Ascending aorta (tissue), 2 donors: ENCODE measurements at places on chromosomes 7 and 10. TPM values are rescaled to one million over a fixed set of nuclear protein-coding genes. Genes with fewer than 3 reads are reported as not detected.

GRCh38 chr10:46069771-46070463, 23.8 kb upstream of the MSMB start:
- no peaks in the 10 kb centered on the region for H3K4me1 ChIP-seq
- H3K27me3 ChIP-seq, result no peaks in the 10 kb centered on the region
- no peak overlapping the region for H3K27ac ChIP-seq
- no peaks in the 10 kb centered on the region for H3K36me3 ChIP-seq

- H3K27ac ChIP-seq, result peak overlapping the region; percentile 91
- DNase-seq, result no peak
- no peak overlapping the region for H3K4me3 ChIP-seq
- H3K27me3 ChIP-seq, result no peaks in the 10 kb centered on the region
These were observed 25.8 kb downstream of the TES start for GRCh38 chr7:116236020-116236630.

GRCh38 chr10:11813855-11814567, 9.1 kb upstream of the PROSER2 start:
- H3K4me3 ChIP-seq, result no peak overlapping the region
- H3K4me1 ChIP-seq, result no peaks in the 10 kb centered on the region
- no peak for DNase-seq
- no peak overlapping the region for H3K27ac ChIP-seq
- no peaks in the 10 kb centered on the region for H3K27me3 ChIP-seq
- no peaks in the 10 kb centered on the region for H3K36me3 ChIP-seq

DNA sequence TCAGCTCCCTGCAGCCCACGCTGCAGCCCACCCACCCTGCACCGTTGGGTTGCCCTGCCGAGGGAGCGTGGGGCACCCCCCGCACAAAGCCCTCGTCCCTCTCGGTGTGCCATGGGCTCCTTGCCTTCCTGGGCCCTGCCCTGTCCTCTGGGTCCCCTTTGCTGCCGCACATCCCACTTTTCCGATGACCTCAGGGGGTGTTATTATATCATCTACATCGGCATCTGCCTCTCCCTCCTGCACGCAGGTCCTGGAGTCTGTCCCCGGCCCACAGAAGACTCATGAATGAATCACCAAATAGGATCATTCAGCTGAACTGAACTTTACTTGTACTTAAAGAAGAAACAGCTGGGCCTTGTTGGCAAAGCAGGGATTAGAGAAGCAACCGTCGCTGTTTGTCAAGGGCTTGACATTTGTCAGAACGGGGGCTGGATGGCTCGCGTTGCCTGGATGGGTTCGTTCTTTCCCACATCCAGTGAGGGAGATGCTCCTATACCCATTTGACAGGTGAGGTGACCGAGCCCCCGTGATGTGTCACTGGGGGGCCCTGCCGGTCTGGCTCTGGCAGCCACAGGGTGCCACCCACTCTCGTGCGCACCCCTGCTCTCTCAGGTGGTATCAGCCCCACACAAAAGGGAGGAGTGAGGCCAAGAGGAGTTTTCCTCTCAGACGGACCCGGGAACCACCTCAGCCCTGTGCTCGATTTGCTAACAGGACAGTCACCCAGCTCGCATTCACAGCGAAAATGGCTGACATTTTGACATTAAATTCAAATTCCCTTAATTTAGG, 58.6 kb upstream of the EBF3 start:
- H3K27me3 ChIP-seq, result no peaks in the 10 kb centered on the region
- no peaks in the 10 kb centered on the region for H3K4me1 ChIP-seq

GRCh38 chr10:68172324-68172723, 59.6 kb downstream of the ATOH7 start:
- no peak for DNase-seq
- no peaks in the 10 kb centered on the region for H3K27me3 ChIP-seq
- no peak overlapping the region for H3K27ac ChIP-seq
- no peaks in the 10 kb centered on the region for H3K36me3 ChIP-seq

DNA sequence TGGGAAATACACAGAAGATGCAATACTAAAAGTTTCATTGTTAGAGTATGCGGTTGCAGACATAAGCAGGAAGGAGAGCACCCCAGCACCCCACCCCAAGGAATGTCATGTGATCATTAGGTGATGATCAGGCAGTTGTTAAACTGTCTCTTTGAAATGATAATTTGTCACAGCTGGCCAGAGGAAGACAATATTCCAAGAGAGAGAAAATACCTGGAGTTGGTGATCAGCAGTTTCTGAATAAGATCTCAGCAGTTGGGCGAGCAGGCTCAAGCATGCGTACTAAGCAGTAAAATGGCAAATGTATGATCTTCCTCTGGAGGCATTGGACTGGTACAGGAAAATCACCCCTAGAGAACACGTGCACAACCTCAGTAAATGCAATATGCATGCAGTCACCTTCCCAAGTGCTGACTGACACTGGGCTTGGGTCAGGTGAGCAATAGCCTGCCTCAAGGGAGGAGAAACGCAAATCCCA, 250.1 kb upstream of the MBL2 start:
- no peaks in the 10 kb centered on the region for H3K4me1 ChIP-seq
- no peak overlapping the region for H3K27ac ChIP-seq
- no peak for DNase-seq
- H3K4me3 ChIP-seq, result no peak overlapping the region
- no peaks in the 10 kb centered on the region for H3K36me3 ChIP-seq

GRCh38 chr7:139450851-139451250, 32.6 kb downstream of the KLRG2 start:
- H3K27me3 ChIP-seq, result no peaks in the 10 kb centered on the region
- H3K36me3 ChIP-seq, result no peaks in the 10 kb centered on the region
- H3K27ac ChIP-seq, result no peak overlapping the region
- H3K4me1 ChIP-seq, result peaks cover 10% of the 10 kb centered on the region
- no peak overlapping the region for H3K4me3 ChIP-seq
- DNase-seq, result no peak

DNA sequence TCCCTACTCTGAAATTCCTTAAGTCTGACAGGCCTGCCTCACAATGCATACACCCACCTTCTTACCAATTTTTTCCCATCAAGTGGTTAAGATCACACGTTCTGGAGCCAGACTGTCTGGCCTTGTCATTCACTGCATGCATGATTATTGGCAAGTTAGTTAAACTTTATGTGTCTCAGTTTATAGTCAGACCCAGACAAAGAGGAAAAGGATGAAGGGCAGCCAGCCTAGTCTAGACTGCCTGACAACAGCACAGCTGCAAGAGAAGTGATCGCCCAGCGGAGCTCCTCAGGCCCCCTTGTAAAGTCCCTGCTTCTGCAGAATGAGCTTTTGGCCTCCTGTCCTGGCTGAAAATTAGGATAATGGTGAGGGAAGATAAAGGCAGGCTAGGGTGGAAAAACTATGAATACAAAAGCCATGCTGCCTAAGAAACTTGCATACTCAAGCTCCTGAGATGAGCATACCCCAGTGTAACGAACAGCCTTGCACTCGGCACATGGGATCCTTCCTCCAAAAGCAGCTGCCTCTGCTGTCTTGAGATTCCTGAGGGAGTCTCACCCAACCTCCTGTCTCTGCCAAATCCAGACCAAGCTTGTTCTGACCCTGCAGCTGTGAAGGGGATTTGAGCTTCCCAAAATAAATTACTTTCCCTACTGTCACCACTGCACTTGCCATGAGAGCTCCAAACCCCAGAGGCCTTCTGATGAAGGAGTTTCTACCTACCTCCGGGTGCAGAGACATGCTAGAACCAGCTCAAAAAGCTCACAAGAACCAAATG, 26.7 kb upstream of the MRLN start:
- no peaks in the 10 kb centered on the region for H3K36me3 ChIP-seq
- H3K4me1 ChIP-seq, result no peaks in the 10 kb centered on the region
- no peak overlapping the region for H3K27ac ChIP-seq
- no peak overlapping the region for H3K4me3 ChIP-seq
- H3K27me3 ChIP-seq, result no peaks in the 10 kb centered on the region

DNA sequence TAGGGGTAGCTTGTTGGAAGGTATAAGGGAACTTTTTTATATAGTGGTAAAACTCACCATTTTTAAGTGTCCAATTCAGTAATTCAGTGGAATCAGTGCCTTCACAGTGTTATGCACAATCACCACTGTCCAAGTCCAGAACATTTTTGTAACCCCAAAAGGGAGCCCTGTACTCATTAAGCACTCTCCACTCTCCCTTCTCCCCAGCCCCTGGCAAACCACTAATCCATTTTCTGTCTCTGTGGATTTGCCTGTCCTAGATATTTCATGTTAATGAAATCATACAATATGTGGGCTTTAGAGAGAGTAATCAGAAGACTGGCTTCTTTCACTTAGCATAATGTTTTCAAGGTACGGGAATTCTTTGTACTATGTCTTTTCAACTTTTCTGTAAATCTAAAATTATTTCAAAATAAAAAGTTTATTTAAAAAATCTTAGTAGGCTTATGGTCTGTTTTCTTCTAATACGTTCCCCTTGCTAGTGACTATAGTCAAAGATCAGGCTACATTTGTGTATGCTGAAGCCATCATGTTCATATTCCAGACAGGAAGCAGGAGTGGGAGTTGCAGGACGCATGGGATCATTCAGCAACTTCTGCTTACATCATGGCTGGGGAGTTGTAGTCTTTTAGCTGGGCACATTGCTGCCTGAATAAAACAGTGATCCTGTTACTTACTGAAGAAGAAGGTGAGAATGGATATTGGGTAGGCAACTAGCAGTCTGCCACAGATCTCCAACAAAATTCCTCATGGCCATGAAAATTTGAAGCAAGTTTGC, 35.4 kb upstream of the TAX1BP1 start:
- H3K27ac ChIP-seq, result no peak overlapping the region
- H3K4me1 ChIP-seq, result no peaks in the 10 kb centered on the region
- H3K36me3 ChIP-seq, result no peaks in the 10 kb centered on the region
- H3K4me3 ChIP-seq, result no peak overlapping the region
- no peaks in the 10 kb centered on the region for H3K27me3 ChIP-seq

GRCh38 chr10:111113238-111113960, 36.6 kb downstream of the ADRA2A start:
- H3K27me3 ChIP-seq, result no peaks in the 10 kb centered on the region
- no peak overlapping the region for H3K4me3 ChIP-seq
- DNase-seq, result no peak

GRCh38 chr7:97466071-97466470, 265.8 kb upstream of the TAC1 start:
- H3K36me3 ChIP-seq, result no peaks in the 10 kb centered on the region
- no peak overlapping the region for H3K27ac ChIP-seq
- DNase-seq, result no peak
- no peaks in the 10 kb centered on the region for H3K27me3 ChIP-seq
- no peaks in the 10 kb centered on the region for H3K4me1 ChIP-seq

DNA sequence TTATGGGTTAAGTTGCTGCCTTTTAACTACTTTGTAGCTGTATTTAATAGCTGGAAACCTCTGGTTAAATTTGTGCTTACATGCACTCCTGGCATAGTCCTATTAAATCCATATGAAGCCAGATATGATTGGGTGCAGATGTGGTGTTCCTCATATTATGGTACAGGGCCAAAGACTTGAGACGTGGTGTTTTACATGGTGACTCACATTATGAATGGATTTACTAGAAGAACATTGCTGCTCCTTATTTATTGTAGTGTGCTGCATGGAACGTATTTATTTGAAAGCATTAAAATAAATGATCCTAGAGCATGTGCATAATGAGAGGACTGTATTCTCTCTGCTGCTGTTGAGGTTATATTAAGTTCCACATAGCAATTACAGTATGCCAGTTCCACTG, 224.1 kb downstream of the SLC25A13 start:
- H3K4me3 ChIP-seq, result no peak overlapping the region
- H3K4me1 ChIP-seq, result no peaks in the 10 kb centered on the region
- no peak overlapping the region for H3K27ac ChIP-seq

DNA sequence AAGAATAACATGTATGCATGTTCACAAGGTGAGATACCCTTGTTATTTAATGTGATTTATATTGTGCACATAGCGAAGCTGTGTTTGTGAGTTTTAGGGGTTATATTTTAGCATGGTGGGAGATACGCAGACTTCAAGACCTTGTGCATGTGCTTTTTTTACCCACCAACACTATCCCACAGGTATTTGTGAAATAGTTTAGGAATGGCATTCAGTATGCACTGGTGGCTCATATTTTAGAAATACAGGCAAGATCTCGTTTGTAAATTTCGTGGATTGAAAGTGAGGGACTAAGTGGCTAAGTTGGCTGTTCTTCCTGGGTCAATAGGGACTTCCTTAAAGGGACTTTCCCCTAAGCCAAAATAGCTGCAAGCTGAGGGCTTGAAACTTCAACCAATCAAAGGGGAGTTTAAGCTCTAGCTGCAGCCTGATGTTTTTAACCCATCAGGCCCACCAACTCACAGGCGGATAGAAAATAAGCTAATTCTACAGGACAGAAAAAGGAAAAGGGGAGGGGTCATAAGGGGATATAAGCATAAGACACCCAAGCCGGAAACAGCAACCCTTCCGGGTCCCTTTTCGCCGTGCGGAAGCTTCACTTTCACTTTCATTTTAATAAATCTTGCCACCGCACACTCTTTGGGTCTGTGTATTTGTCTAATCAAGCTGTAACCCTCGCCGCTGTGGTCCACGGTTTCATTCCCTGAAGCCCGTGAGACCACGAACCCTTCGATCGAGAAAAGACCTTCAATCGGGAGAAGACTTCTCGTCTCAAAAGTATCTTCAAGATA, 291.0 kb downstream of the GPR158 start:
- no peak for DNase-seq
- H3K4me3 ChIP-seq, result no peak overlapping the region
- no peaks in the 10 kb centered on the region for H3K27me3 ChIP-seq
- no peaks in the 10 kb centered on the region for H3K36me3 ChIP-seq
- H3K27ac ChIP-seq, result no peak overlapping the region
- no peaks in the 10 kb centered on the region for H3K4me1 ChIP-seq

The CYP2E1 gene
- total RNA-seq, result 11.9 TPM

The CDH23 gene
- 40.9 TPM for total RNA-seq

The PNLIPRP1 gene
- not detected for total RNA-seq

The GHRHR gene
- not detected for total RNA-seq

The GIMAP8 gene
- 28.3 TPM for total RNA-seq

The SVIL gene
- total RNA-seq, result 94.7 TPM
